Omental fat pad (tissue), 4 donors: ENCODE measurements at places on chromosomes 7 and 10.

DNA sequence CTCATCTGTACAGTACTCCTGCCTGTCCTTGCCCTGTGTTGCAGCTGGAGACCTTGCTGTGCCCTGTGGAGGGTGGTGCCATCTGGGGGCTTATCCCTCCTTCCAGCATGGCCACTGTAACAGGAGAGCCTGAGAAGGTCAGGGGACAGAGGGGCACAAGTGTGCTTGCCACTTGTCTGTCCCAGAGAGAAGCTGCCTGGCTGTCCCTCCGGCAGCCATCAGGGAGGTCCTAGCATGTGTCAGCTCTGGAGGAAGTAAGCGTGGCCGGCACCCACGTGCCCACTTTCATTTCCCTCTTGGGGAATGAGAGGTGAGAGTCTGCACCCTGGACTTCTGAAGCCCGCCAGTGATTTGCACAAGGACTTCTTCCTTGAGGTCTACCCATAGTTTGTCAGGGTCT is 97.0 kb upstream of the PPIF start:
- DNase-seq: no peak

GRCh38 chr10:20598590-20598989 is 298.5 kb downstream of the NEBL start:
- no peak for DNase-seq

- no peak for DNase-seq
Observed at GRCh38 chr7:155339474-155339873, 41.8 kb downstream of the INSIG1 start.

DNA sequence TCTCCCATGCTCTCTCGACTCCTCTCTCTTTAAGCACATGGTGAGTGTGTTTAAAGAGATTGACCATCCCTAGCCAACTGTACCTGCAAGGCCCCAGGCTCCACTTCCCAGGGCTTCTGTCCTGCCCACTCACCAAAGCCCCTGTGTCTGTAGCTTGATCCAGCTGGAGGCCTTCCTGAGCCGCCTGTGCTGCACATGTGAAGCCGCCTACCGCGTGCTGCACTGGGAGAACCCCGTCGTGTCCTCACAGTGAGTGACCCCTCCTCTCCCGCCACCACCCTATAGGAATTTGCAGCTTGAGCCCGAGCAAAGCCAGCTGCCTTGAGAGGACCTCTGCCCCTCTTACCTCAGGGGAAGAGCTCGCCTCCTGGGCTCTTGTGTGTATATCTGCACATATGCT is 11.2 kb downstream of the ZFYVE27 start:
- DNase-seq: no peak
